NCI-H1417 treated with DMSO at 0.1 percent for 48 hours (cell line): ENCODE measurements at places on chromosomes 1 and 21.
A peak's percentile ranks its signal among the peaks of the same experiment; 100 is the strongest.

- no peak for DNase-seq
Measured at GRCh38 chr1:13451399-13451965, 41.2 kb downstream of the PRAMEF20 start.

GRCh38 chr1:180262628-180263488 lies 32.8 kb downstream of the LHX4 start:
- no peak for DNase-seq

DNA sequence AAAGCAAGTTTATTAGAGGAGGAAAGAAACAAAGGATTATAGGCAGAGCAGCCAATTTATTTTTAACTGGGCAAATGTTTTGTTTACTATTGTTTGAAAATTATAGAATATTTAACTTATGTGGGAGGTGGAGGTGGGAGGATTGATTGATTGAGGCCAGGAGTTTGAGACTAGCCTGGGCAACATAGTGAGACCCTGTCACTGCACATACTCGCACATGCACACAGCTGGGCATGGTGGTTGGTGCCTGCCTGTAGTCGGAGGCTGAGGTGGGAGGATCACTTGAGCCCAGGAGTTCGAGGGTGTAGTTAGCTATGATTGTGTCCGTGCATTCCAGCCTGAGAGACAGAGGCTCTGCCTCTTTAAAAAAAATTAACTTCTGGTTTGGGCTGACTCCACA lies 6.7 kb downstream of the MAN1A2 start:
- no peak for DNase-seq

GRCh38 chr1:19260211-19261138 lies 8.9 kb downstream of the MRTO4 start:
- DNase-seq = no peak

DNA sequence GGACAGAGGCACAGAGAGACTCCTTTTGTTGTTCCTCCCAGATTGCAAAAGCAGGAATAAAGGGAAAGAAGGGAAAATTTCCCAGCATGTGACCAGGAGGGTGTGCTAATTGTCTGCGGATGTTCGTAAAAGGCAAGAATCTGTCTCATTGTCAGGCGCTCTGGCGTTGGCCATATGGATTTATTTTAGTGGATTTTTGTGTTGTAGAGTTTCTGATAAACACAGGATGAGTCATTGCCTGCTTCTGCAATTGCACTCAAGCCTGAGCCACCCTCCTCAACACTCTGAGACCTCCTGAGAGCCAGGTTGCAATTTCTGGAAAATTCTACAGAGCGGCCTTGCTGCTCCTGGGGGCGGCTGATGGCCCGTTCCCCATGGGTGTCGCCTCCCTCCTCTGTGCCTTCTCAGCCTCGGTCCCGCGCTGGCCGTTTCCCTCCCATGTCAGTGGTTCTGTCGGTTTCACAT lies 227.7 kb downstream of the KAZN start:
- DNase-seq = no peak

DNA sequence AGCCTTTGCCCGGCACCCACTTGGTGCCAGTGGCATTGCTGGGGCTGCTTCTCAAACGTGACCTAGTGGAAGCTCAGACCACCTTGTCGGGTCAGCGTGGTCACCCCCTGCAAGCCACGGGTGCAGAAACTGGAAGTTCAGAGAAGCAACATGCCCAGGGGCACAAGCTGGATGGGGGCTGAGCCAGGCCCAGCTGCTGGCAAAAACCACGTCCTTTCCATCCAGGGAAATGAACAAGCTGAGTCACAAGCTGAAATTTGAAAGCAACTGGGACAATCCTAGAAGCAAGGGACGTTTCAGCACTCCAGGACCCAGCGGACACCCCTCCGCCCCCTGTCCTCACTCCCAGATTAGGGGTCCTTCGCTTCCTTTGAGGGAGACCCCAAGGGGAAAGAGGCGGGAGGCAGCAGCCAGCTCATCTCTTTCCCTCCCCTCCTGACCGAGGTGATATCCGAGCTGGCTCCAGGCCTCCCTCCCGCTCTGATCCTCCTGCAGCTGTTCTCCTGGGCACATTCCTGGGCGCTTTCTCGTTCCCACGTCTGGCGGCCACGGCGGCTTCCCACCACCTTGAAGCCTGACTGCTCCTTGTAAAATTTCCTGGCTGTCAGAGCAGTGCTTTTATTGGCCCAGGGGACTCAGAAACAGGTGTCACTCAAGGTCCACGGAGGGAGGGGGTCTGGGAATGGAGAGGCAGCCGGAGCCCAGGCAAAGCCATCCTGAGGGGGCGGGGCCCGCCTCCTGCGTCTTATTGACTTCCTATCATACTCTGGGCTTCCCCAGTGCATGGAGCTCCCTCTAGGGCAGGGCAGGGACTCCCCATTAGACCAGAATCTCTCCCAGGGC lies 62.8 kb downstream of the PAX7 start:
- no peak for DNase-seq

DNA sequence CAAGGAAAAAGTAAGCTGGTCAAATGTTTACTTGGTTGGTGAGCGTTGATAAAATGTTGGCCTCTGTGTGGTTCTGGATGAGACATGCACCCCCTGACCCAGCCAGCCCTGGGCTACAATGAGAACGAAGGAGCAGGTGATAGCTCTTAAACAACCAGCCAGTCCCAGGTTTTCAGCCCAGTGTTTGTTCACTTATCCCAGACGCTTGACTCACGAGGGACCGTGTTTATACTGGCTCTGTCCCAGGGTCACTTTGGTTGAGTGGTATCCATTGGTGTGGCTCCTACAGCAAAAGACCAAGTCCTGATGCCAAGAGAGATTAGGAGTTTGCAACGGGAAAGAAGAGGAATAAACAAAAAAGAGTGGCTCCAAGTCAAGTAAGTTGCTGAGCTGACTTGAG lies 86.9 kb downstream of the KCNJ15 start:
- no peak for DNase-seq

GRCh38 chr1:14970115-14970798 lies 183.3 kb upstream of the TMEM51 start:
- no peak for DNase-seq

GRCh38 chr1:31705080-31705866 lies 1.5 kb upstream of the COL16A1 start:
- DNase-seq = no peak

DNA sequence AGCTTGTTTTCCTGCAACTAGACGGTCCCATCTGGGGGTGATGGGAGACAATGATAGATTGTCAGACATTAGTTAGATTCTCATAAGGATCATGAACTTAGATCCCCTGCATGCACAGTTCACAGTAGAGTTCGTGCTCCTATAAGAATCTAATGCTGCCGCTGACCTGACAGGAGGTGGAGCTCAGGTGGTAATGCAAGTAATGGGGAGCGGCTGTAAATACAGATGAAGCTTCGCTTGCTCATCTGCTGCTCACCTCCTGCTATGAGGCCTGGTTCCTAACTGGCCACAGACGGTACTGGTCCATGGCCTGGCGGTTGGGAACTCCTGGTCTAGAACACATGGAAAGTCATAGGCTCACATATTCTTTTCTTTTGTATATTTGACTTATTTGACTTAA lies 42.0 kb downstream of the NIBAN1 start:
- no peak for DNase-seq

DNA sequence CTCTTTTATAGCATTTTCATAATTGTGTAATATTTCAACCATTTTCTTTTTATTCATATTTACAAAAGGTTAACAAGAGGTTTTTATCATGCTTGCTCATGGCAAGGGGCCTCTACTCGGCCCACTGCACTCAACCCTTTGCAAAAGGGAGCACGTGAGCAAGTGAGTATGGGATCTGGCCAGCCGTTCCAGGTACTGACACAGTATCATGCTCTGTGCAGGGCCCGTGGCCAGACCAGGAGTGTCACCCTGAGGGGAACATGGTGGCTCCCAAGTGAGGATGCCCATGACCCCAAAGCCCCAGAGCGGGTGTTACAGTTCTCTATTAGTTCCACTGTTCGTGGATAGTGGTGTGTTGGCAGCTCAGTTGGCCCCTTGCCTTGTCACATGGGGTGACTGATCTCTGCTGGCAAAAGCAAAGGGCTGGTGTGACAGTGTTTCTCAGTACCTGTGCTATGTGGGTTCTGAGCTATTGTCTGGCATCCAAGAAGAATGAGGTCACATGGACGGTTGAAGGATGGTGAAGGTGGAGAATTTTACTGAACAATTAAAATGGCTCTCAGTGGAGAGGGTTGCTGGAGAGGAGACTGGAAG lies 777.2 kb upstream of the ADAMTS5 start:
- DNase-seq = no peak

DNA sequence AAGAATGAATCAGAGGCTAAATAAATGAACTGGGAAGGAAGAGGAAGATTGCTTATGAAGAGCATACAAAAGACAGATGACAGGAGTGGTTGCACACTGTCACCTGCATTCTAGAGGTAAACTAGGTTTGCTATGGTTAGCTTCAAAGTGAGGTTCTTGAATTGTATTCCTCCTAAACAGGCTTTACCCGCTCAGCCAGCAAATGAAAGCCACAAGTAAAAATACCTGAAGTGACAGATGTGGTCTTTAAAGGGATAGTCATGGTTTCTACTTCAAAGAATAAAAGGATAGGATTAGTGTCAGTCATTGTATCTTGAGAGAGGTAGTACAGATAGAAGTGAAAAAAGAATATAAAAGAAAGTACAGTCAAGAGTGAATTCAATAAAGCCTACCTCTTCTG lies 32.4 kb upstream of the PRDX6 start:
- no peak for DNase-seq

DNA sequence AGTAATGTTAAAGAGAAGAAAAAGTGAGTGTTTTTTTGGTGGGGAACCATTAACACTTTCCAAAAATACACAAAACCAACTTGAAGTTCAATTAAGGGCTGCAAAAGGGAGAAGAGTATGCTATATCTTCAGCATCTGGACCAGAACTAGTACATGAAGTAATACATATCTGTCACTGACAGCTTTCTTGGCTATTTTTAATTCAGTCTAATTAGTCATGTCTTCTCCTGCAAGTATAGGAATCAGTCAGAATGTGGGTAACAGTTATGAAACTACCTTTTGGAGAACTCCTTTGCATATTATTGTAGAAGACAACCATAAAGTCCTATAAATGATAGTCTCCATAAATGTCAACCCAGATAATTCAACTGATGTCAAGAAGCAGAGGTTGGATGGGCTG lies 901.2 kb downstream of the TTLL7 start:
- DNase-seq = no peak

DNA sequence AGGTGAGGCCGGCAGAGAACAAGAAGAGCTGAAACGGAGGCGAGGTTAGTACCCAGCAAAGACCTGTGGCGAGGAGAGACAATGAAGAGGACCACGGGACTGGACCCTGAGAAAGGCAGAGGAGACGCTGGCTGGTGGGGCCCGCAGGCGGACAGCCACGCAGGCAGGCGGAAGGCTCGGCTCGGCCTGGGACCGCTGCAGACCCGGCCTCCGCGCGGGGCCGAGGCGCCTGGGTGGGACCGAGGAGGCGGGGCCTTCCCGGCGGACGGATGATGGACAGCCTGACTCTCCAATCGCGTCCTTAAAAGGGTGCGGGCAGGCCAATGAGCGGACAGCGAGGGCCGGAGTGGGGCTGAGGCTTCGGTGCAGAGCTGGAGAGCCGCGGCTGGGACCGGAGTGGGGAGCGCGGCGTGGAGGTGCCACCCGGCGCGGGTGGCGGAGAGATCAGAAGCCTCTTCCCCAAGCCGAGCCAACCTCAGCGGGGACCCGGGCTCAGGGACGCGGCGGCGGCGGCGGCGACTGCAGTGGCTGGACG lies at the start of gene MPZL1:
TSS of gene MPZL1 (plus strand) at position 366 of the 535 bp plus-strand sequence. CDS start 170 bp downstream, outside the sequence.
- DNase-seq = peak; percentile 49

DNA sequence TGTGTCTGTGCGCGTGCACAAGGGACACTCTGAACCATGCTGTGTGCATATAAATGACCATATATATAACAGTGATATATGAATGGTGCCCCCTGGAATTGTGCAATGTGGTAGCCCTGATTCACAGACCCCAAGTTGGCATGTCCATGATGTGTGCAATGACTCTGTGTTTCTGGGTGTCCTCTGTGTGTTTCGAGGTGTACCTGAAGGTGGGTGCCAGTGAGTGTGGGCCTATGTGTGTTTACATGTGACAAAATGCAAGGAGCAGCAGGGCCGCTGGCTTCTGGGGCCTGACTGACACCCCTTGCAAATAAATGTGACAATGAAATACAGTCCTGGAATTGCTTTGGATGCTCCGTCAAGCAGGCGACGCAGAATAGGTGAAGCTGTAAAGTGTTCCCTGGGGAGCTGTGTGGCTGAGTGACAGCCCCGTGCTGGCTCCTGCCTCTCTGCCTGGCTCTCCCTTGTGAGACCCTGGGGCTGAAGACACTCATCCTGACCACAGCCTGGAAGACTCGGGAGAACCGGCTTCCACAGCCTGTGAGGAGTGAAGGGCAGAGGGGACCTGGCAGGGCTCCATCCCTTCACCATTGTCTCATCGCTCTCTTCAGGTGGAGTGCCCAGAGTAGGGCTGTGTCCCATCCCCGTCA lies 38.2 kb upstream of the CSF3R start:
- DNase-seq = no peak

DNA sequence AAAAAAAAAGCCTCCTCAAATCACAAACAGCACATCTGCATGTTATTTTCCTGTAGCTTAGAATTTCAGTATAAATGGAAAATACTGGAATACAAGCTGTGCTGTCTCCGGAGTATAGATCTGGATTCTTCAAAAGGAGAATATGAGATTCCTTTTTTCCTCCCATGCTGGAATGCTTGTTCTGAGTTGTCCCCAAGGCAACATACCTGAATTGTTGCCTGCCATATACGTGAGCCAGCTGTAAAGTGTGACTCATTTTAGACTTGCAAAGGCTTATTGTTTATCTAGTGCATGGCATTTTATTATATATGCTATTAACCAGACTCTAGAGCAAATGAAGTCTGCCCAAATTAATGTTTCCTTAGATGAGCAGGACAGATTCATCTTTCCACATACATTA lies 95.0 kb upstream of the C1orf105 start:
- DNase-seq = no peak

GRCh38 chr1:151237678-151238466 lies 16.7 kb upstream of the PSMD4 start:
- no peak for DNase-seq

- no peak for DNase-seq
Measured at GRCh38 chr1:1032424-1032823, 12.5 kb downstream of the AGRN start.

- DNase-seq = no peak
Measured at GRCh38 chr1:206508130-206508889, 979 bp downstream of the RASSF5 start.

DNA sequence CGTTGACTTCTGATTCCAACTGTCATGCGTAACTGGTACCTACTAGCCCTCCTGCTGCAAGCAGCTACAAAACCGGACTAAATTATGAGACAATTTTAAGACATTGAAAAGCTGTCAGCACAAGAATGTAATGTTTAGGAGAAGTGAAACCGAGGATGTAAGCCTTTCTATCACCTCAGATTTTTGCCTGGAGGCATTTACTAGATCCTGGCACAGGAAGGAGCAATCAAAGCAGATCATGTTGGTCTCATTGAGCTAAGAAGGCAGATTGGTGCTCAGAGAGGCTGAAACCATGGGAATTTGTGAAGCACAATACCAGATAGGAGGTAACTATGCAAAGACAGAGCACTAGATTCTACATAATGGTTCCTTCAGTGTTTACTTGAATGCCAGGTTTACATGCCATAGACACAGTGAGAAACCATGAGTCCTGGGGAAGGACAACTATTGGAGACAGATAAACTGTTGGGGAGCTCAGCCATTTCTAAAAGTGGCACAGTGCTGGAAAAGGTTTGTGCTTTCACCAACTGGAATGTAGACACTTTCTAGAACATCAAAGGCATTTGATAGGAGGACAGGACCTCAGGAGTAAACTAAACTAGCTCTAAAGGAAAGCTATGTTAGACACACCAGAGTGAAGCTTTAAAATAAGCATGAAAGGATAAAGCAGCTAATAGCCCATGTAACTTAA lies 179.4 kb downstream of the LYPLAL1 start:
- no peak for DNase-seq
